CD4-positive, alpha-beta T cell treated with Interleukin-17A for 4 hours (primary cell): ENCODE measurements at places on chromosomes 6 and 20.

DNA sequence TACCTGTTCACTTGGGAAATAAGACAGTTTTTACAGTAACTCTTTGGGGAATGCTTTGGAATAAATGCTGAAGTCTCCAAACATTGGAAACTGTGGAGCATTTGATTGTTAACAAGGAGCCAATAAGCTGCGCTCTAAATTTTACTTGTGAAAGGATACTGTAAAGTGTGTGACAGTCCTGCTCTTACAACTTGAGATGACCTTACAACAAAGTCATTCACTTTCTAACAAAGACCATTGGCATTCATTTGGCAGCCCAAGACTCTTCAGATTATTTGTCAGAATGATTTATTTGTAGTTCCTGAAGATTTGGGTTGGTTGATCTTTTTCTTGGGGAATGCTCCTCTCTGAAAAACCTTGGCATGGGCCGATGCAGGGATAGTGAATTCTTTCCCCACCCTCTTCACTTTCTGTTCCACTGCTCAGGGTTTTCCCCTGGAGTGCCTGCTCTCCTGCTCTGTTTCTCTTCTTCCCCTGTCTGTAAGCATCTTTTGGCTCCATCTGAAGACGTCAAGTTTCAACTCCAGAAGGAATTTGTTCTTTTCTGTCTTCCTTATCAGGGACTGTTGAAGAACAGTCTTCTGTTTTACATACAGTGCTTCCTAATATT, 116.4 kb downstream of the AKAP7 start:
- DNase-seq, result no peak

GRCh38 chr20:15113144-15113773, 775.8 kb upstream of the FLRT3 start:
- no peak for DNase-seq

DNA sequence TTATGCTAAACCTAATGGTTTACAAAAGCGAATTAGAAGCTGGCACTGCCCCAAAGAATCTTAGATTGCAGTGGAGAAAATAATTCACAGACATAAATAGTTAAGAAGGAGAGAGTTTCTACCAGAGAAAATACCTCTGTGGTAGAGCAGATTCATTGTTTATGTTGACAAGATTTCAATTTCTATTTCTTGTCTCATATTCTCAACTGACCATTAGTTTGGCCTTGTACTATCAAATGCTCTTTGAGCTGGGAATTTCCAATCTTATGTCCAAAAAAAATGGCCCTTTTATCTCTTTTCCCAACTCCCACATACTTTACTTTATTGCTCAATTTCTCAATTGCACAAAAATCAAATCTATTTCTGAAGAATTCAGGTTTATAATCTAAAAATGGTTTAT, 804.1 kb upstream of the CITED2 start:
- DNase-seq, result no peak

DNA sequence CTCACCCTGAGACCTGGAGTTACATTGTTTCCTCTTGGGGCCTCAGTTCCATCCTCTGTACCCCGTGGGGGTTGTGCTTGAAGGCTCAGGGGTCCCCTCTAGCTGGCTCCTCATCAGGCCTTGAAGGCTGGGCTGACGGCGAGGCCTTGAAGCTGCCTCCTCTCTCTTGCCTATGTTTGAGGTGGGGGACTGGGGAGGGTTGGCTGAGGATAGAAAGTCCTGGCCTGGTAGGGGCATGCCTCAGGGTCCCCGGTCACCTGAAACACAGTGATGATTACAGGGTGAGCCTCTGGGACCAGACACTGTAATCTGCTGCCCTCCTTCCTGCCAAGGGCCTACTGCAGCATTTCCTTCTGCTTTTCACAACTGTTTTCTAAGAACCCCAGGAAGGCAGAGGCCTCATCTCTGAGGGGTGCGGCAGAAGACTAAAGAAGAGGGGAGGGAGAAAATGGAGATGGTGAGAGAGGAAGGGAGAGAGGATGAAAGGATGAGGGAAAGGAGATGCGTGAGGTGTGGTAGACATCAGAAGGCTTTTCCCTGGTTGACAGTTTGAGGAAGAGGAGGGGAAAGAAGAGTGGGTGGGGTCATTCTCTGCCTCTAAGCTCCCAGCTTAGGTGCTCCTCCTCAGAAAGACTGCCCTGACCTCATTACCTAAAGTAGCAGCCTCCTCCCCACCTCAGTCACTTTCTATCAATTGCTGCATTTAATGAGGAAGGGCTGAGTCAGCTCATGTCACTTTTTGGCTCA, 29.7 kb downstream of the VEGFA start:
- no peak for DNase-seq

GRCh38 chr20:64011366-64011779, 24.6 kb upstream of the C20orf204 start:
- DNase-seq, result no peak

- DNase-seq, result peak; percentile 18
These were observed 16.0 kb downstream of the MARCKS start for GRCh38 chr6:113873043-113873667.
